ENCODE measurements at places on chromosomes 6 and 20. TPM values are rescaled to one million over a fixed set of nuclear protein-coding genes. Genes with fewer than 3 reads are reported as not detected.

- no peak for DNase-seq
Observed at GRCh38 chr20:44398335-44398734, 42.8 kb downstream of the HNF4A start.

DNA sequence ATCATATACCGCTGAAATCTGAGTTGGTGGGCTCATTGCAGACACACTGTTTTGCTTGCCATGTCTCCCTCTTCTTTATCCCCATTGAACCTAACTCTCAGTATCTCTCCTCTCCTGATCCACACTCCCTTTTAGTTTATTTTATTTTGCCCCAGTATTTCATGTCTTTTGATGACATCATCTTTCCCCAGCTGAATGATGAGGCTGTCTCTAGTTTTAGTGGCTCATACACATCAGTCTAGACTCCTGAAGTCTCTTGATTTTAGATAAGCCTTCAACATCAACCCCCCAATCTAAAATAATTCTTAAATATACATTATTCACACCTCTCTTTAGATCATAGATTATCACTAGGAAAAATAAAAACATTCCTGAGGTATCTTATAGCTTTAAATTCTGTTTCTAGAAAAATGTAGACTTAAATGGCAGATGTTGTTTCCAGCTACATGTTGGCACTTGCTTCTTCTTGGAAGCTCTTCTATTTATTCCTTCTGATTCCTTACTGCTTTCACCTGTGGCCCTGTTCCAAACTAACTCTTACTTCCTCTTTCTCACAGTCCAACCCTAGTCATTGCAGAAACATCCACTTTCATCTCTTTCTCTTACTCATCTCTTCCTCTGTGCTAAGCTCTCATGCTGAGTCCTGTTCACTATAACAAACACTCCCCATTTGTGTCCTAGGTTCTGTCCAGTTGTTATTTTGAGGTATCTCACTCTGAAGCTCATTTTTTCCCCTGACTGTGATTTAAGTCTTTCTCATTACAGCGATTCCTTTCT lies 191.9 kb upstream of the SLC35B3 start:
- DNase-seq: no peak

ATAT1 gene
- 8.9 TPM for total RNA-seq

DNA sequence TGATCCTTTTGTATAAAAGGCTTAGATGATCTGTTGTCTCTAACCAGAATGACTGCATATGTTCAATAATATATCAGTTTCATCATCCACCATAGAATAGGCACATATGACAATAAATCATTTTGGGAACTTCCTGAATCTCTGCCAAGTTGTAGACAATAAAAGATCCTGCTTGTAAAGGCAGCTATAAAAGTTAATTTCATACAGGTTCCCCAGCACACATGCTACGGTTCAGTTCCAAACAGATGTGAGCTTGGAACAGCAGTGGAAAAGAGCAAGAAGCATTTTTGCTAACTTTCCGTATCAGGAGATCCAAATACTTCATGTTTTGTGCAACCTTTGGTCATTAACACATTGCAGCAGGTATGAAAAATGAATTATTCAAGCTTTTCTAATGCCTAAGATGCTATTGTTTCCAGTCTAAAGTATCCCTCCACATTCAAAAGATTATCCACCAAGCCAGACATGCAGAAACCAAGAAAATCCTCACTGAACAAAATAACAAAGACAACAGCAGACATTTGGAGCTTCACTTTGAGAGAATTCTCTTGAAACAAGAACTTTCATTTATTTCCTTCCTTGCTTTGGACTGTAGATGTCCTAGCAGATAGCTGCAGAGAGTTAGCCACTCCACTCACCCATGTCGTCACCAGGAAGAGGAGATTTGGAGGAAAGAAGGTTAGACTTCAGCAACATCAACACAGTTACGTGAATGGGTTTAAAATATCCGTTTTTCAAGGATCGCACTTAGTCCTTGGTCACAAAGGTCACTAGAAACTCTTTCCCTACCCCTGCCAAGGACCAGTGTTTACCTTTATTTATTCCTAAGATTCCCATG lies 453.5 kb upstream of the JARID2 start:
- DNase-seq: no peak

RIMS1 gene
- total RNA-seq: 3.8 TPM

DNA sequence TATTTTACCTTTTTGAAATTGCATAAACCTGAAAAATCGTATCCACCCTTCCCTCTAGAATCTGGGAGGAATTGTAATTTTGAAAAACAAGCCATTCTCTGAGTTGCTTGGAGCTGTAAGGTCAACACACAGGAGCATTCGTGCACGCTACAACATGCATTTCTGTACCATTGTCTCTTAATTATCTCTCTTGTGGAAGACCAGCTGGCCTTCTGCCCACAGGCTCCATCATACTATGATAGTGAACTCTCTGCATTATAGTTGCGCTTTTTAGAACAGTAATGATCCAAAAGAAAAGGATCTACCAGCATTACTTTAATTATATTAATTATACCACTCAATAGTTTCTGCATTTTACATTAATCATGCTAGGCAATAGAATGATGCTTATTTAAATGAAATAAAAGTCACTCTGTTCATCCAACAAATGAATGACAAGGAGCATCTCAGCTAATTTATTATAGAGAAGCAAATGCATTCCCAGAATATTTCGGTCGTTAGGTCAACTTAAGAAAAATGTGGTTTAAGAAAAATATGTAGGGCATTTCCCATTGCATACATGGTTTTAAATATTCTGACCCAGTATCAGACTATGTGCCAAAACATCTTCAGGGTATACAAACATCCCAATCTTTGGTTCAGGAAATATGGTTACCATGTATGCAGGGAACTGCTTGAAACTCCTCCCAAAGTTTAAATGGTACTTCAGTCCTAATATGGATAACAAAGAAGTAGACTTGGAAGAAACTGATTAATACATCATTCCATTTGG lies 263.5 kb downstream of the TFAP2A start:
- DNase-seq: no peak

MOXD1 gene
- 13.4 TPM for total RNA-seq

GRCh38 chr6:41640426-41640825 lies 2.2 kb downstream of the MDFI start:
- DNase-seq: peak; percentile 30

GRCh38 chr20:44222633-44223368 lies 12.2 kb upstream of the OSER1 start:
- no peak for DNase-seq

GRCh38 chr6:150159757-150160156 lies 16.9 kb downstream of the PPP1R14C start:
- DNase-seq: no peak

RAD21L1 gene
- not detected for total RNA-seq

TP53TG5 gene
- total RNA-seq: not detected
